ENCODE measurements at places on chromosomes 2 and 18. TPM values are rescaled to one million over a fixed set of nuclear protein-coding genes. Genes with fewer than 3 reads are reported as not detected.
A peak's percentile ranks its signal among the peaks of the same experiment; 100 is the strongest.

DNA sequence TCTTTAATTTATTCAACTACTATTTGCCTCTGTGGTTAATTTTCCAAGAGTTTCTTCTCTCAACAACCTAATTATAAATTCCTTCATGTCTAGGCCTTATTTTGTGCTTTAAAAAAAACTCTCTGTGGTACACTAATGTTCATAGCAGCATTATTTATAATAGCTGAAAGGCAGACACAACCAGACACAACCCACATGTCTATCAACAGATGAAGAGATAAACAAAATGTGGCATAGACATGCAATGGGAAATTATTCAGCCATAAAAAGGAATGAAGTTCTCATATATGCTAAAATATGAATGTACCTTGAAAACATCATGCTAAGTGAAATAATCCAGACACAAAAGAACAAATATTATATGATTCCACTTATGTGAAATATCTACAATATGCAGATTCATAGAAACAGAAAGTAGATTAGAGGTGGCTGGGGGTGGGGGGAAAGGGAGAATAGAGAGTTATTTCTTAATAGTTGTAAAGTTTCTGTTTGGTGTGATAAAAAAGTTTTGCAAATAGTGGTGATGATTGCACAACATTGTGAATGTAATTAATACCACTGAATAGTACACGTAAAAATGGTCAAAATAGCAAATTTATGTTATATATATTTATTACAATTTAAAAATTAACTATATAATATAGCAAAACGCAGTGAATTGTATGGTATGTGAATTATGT, 28.1 kb upstream of the RASGRP3 start:
- DNase-seq, result no peak

GRCh38 chr2:199148076-199148845, 309.5 kb downstream of the SATB2 start:
- DNase-seq, result no peak

DNA sequence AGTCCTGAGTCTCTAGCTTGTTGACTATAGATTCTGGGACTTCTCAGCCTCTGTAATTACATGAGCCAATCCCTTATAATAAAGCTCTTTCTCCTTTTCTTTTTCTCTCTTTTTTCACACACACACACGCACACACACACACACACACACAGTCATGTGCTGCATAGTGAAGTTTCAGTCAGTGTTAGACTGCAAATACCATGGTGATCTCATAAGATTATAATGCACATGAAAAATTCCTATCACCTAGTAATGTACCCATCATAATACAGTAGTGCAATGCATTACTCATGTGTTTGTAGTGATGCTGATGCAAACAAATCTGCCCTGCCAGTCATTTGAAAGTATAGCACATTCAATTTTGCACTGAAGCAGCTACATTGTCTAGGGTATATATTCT, 558.2 kb downstream of the SUCLG1 start:
- DNase-seq, result no peak

- no peak for DNase-seq
Measured at GRCh38 chr2:98935777-98936352, at the start of gene CRACDL. Gene CRACDL, minus strand, starts transcription at chr2:98936225. Its CDS starts 89,425 bp downstream, at chr2:98846800.

DNA sequence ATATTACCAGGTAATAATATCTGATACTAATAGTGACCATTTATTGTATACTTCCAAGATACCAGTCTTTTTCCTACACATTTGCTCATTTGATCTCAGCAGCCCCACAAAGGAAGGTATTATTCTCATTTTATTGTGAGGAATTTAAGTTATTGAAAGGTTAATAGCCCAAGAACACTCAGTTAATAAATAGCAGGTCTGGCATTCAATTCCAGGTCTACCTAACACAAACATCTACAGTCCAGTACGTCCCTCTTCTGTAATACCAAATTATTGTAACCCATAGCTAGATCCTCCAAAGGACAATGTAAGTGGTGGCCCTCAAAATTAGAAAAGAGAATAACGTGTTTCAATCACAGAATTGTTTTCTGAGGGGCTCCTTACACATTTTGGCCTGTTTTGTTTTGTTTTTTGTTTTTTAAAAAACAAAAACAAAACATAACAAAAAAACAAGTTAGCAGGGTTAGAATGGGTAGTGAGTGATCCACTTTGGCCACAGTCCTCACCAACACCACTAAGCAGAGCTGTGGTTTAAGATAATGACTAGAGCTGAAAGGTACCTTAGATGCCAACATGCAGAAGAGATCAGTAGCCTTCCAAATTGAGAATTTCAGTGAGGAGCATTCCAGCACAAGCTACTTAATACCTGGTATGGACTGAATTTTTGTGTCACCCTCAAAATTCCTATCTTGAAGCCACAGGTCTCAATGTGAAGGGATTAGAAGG, 137.5 kb downstream of the DYM start:
- DNase-seq, result no peak

- no peak for DNase-seq
Measured at GRCh38 chr18:68734308-68734707, 19.4 kb upstream of the TMX3 start.

DNA sequence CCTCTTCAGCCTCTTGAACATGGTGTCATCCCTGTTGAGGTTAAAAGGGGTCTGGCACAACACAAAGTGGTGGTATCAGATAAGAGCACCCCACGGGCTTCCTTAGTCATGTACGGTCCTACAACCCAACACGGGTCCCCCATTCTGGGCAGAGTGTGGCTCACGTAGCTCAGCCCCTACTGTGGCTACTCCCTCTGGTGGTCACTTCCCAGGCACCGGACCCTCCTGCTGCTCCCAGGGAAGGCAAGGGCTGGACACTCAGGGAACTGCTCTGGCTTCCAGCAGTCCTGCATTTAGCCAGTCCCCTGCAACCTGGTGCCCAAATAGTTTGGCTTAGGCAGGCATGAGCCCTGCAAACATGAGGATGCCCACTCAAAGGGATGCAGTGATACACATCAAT, 58.6 kb downstream of the GALNT14 start:
- no peak for DNase-seq

- DNase-seq, result no peak
Measured at GRCh38 chr2:157052685-157053224, 204.8 kb upstream of the GALNT5 start.

GRCh38 chr18:33571998-33572787, 5.8 kb upstream of the ASXL3 start:
- DNase-seq, result no peak

- no peak for DNase-seq
Measured at GRCh38 chr2:64972876-64973275, 16.3 kb upstream of the SLC1A4 start.

DNA sequence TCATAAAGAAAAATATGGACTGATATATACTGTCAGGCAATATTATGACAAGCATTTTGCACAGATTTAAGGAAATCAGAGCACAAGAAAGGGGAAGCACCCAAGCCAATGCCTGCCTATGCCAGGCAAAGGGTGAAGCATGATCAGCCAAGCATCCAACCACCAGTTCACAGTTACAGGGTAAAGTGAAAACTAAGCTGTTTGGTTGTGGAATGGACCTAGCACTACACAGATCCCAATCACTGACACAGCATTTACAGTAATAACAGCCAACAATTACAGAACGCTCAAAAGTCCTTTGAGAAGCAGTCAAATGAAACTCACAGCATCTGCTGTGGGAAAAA, 90.3 kb downstream of the SP3 start:
- no peak for DNase-seq

DNA sequence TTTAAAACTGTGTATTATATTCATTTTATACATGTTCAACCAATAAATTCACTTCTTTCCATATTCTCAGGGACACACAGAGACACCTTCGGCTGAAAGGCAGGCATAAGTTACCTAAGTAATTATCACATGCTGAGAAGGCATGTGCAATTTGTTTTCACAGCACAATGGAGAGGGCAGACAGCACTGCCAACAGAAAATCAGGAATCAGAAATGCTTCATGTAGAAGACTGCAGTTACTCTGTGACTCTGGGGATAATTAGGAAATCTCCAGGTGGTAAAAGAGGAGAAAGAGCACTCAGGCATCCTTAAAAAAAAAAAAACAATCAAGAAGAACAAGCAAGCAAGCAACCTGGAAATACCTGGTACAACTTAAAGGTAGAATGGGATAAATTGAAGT, 49.3 kb downstream of the DSEL start:
- no peak for DNase-seq

DNA sequence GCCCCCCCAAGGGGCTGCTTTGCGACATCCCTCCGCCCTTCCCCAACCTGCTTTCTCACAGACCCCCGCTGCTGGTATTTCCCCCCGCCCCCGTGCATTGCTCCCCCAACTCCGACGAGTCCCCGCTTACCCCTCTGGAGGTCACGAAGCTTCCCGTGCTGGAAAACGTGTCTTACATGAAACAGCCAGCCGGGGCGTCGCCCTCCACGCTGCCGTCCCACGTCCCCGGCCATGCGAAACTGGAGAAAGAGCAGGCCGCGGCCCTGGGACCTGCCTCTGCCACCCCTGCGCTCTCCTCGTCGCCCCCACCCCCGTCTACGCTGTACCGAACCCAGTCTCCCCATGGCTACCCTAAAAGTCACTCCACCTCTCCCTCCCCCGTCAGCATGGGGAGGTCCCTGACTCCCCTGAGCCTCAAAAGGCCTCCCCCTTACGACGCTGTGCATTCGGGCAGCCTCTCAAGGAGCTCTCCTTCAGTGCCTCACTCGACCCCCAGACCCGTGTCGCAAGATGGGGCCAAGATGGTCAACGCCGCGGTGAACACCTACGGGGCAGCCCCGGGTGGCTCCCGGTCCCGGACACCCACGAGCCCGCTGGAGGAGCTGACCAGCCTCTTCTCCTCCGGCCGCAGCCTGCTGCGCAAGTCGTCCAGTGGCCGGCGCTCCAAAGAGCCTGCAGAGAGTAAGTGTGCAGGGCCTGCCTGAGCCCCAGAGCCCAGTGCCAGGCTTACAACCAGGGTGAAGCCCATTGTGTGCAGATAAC, 183.0 kb downstream of the NYAP2 start:
- DNase-seq, result no peak

GRCh38 chr2:235347691-235348090, 146.2 kb upstream of the AGAP1 start:
- DNase-seq, result no peak

- DNase-seq, result no peak
Measured at GRCh38 chr2:39121523-39122063, 742 bp upstream of the SOS1 start.

- DNase-seq, result peak; percentile 97
Measured at GRCh38 chr2:86195055-86195807, at the start of gene IMMT. Gene IMMT, minus strand, starts transcription at chr2:86195462. Its CDS starts 80 bp downstream, at chr2:86195382.

DNA sequence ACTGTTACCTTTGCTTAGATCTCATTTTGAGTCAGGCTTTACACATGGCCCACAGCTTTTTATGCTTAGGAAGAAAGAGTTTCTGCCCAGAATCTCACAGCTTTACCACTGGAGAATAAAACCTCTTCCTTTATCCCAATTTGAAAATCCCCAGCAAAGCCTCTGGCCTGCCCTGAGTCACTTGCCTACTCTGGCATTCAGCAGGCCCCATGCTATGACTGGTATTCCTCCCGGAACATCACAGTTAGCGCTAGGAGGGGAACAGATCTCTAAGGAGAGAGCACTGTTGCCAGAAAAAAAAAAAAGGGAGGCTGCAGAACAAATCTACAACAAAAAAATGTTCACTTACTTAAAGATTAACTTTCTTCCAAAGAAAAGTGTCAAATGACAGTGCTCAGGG, 152.9 kb upstream of the DNMT3A start:
- no peak for DNase-seq

GRCh38 chr2:118094503-118094902, 6.2 kb downstream of the INSIG2 start:
- no peak for DNase-seq

DNA sequence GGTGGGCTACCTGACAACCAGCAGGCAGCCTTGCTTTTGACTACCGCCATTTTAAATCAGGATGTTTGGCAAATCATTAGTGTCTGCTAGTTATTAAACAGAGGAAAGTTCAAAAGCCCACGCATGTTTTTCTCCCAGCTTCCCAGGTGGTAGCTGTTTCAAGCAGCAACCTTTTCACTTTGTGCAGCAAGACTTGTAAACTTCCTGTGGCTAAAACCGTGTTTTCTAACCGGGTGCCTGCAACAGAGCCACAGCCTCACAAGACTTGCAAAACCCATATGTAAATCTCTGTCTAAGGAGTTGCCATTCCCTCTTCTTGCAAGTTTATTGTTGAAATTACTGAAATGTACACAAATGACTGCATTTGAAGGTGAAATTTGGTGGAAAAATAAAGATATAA, 633.1 kb downstream of the BCL11A start:
- DNase-seq, result no peak

DNA sequence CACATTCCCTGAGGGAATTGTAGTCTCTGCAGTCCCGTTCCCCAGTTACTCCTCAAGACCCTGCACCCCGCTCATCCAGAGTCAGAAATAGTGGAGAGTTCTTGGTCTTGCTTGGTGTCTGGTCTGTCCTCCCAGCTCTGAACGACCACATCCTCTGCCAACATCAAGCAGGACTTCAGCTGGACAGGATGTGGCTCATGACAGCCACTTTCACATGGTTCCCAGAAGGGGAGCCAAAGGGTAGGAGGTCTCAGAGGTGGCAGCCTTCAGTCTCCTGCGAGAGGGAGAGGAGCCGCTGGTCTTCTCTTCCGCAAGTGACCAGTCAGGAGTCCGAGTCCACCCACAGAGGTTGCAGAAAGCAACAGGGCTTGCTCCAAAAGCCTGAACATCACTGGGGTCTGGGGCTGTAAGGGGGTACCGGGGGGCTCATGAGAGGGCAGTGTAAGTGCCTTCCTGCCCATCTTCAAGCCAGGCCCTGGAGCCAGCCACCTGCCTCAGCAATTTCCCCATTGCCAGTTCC, 29.8 kb downstream of the B3GNT7 start:
- no peak for DNase-seq

- DNase-seq, result no peak
Measured at GRCh38 chr2:39492095-39492590, 55.1 kb upstream of the MAP4K3 start.

DNA sequence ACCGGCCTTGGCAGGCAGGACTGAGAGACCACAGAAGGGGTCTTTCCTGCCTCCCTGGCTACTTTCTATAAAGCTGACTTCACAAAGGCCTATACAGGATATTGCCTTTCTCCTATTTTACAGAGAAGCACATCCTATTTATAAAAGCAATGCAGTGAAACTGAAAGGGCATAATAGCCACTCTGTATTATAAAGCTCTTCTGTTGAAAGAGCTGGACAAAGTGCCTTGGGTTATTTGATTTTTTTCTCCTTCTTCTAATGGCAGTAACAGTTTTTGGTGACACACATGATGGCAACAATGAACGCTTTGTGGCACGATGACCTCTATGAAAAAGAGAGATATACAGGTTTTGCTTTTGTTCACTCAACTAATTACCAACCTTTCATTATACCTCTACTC, 281.1 kb downstream of the ZNF516 start:
- DNase-seq, result no peak

The ANKRD36C gene
- total RNA-seq, result 38.9 TPM

The VWC2L gene
- not detected for total RNA-seq

The TCF7L1 gene
- total RNA-seq, result 0.26 TPM

The NPPC gene
- total RNA-seq, result not detected

The FOXI3 gene
- not detected for total RNA-seq

The CNDP1 gene
- not detected for total RNA-seq

The CPO gene
- total RNA-seq, result not detected

The LIMS3 gene
- total RNA-seq, result not detected

All from uterus (tissue), 4 donors.